Stimulated activated CD8-positive, alpha-beta memory T cell treated with anti-CD3 and anti-CD28 coated beads, Interleukin-15, amount 100 ng/mL, for 24 hours (primary cell): ENCODE measurements at places on chromosomes 2 and 18.

GRCh38 chr2:101854877-101855276 lies 136.9 kb upstream of the IL1R2 start:
- DNase-seq, result no peak

DNA sequence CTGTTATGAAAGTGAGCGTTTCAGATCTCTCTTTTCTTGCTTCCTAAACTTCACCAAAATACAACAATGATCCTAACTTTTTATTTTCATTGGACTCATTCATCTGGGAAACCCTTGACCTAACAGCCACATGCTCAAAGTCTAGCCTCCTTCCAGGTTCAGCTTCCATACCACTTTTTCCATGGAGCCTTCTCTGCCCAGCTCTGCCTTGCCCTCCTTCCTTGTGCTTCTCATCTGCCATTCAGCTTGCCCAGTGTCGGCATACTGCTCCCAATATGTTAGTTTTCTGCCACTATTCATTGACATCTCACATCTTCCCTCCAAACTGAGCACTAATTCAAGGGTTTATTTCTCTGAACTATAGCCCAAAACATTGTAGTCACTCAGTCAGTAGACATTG lies 214.7 kb downstream of the RAD51AP2 start:
- no peak for DNase-seq

- DNase-seq, result peak; percentile 98
Observed at GRCh38 chr2:10447895-10448575, at the start of gene ODC1. Gene ODC1, minus strand, starts transcription at chr2:10448327. Its CDS starts 3,295 bp downstream, at chr2:10445032.

DNA sequence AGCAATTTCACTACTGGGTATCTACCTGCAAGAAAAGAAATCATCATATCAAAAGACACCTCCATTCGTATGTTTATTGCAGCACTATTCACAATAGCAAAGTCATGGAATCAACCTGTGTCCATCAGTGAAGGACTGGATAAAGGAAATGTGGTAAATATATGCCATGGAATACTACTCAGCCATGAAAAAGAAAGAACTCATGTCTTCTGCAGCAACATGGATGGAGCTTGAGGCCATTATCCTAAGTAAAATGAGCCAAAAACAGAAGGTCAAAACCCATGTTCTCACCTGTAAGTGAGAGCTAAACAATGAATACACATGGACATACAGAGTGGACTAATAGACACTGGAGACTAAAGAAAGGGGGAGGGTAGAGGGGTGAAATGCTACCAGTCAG lies 322.2 kb downstream of the ZNF521 start:
- DNase-seq, result no peak

DNA sequence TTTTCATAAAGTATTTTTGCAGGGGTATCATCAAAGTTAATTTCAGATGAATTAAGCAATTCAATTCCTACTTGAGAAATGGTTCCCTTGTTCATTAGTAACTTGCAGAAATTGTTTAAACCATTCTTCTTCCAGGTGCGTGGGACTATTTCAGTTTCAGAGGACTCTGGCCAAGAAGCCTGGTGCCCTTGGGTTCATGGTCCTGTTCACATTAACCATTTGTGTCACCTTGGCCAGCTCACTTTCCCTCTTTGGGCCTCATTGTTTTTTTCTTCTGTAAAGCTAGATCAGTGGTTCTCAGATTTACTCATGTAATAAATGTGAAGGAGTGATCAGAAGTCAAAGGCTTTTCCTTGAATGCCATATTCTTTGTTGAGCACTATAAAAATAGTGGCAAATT lies 112.4 kb upstream of the BZW1 start:
- no peak for DNase-seq

DNA sequence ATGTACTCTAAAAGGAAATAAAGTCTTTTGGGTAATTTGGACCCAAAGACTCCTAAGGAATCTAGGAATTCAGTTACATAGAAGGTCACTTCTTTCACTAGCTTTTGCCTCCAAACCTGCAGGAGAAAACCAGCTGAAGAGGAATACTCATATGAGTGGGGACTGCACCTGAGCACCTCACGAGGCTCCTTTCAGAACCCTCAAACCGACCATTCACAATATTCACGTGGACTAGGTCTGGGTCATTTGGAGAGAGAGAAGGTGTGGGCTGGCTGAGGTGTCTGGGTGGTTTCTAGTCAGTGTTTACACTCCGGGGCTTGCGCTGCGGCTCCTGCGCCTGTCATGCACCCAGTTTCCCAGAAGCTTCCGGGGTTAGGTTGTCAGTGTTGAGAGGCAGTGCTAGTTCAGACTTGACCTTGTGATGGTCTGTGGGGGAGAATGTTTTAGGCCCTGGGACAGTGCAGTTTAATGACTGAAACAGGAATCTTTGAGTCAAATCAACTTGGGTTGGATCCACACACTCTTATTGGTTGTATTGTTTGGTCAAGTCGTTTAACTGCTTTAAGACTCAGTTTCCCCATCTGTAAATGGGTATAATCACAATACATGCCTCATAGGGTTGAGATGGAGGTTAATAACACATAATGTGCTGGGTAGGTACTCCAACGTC lies 78.4 kb downstream of the LIMS1 start:
- DNase-seq, result no peak

- DNase-seq, result no peak
Observed at GRCh38 chr2:239278941-239279365, 121.9 kb downstream of the HDAC4 start.

GRCh38 chr2:64697297-64698176 lies 43.8 kb upstream of the SERTAD2 start:
- no peak for DNase-seq

- DNase-seq, result no peak
Observed at GRCh38 chr2:148642891-148643416, 1.6 kb upstream of the EPC2 start.

- no peak for DNase-seq
Observed at GRCh38 chr2:141555876-141556470, 574.8 kb downstream of the LRP1B start.

GRCh38 chr2:240411261-240412160 lies 24.0 kb upstream of the GPC1 start:
- no peak for DNase-seq

- no peak for DNase-seq
Observed at GRCh38 chr2:3459185-3460015, 59.9 kb downstream of the ADI1 start.

DNA sequence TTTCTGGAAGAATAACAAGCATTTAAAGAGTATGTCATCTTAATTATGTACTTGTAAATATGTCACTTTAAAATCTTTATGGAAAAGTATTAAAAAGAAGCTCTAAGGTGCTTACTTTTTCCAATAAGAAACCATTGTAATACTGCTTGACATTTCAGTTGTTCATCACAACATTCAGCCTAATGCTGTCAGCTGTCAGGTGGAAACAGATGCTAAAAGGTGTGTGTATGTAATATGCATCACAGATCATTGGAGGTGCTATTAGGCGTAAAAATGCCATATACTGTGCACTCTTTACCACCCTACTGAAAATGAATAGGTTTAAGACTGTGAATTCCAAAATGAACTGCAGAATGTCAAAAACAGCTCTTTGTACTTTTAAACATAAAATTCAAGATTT lies 40.3 kb downstream of the METTL8 start:
- no peak for DNase-seq

DNA sequence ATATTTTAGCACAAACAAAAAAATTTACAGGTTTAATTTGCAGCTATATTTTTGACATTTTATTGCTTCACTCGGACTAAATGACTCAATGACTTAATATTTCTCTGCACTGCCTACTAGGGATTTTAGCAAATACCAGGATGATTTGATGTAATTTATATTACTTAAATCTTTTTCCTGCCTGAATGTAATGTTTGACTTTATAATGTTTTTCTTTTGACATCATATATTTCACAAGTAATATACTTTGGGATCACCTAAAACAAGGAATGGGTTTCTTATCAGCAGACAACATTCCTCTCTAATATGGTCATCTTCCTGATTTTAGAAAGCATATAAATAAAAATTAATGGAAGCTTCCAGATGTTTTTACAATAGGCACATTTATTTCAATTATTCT lies 253.2 kb upstream of the EPC2 start:
- no peak for DNase-seq

DNA sequence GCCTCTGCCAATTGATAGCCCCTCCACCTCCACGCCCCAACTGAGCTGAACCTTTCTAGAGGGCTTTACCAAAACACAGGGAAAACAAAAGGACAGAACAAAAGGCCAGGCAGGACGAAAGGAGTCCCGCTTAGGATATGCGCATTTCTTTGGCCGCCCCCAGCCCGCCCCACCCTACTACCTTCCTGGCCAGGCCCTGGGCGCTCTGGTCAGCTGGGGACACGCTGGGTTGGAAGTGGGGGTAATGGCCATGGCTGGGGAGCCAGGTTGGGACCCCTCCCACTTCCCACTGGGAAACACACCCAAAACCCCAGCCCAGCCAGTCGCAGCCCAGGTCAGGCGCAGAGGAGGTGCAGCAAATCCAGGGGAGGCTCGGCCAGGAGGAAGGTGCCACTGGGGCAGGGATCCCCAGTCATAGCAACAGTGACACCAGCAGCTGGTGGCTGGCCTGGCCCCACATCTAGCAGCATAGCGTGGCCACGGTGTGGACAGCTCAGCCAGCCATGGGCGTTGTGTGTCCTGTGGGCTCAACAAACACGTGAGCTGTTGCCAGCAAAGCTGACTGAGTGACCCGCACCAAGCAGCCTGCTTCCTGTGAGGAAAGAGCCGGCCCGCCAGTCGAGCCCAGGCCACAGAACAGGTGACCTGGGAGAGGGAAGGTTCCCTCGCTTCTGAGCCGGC lies 24.6 kb upstream of the B3GNT7 start:
- DNase-seq, result no peak

GRCh38 chr2:68363721-68364120 lies 1.4 kb upstream of the PLEK start:
- no peak for DNase-seq

DNA sequence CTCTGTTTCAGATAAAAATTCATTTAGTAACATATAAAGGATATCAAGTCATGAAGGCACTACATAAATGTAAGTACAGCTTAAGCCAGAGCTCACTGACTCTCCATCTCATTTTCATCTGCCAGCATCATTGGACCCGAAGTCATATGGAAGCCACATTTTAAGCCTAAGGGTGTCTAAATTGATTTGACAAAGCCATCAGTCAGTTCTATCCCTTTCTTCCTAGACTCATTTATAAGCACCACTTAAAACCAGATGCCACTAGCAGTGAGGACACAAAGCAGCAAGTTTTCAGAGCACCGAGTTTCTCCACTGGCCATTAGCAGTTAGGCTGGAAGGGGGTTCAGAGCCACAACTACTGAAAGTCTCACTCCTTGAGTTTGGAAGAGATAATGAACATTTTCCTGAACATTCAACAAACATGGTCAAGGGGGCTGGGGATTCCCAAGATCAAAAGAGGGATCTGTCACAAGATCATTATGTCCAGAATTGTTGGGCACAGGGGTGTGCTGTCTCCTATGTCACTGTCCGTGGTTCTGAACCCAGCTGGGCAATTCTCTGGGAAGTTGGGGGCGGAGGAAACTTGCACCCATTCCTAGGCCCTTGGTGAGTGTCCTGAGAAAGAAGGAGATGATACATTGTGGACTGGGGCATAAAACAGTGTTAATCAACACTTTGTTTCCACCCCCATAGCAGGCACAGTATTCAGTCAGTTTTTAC lies 158.5 kb upstream of the LMAN1 start:
- no peak for DNase-seq

DNA sequence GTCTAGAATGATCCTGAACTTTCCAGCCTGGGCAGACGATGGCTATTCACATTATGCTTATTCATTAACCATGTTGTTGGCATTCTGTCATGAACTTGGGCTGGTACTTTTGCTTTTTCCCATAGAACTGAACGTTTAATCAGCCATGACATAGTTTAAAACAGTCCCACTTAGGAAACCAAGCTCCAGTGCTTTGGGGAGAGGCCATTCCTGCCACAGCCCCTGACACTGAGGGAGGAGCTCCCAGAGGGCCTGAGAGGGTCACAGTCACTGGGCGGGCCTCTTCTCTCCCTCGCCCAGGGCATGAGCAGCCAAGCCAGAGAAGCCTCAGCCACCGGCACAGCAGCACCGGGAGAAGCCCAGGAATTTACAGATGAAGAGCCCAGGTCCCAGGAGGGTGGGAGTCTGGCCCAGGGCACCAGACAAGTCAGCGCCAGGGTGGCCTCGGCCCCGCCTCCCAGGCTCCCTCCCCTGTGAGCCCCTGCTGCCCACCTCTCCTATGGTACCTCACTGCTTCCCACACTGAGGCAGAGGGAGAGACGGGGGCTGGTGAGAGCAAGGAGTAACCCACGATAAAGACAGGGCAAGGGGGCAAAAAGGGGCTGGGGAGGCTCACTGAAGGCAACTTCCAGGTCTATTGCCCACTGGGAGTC lies 33.6 kb downstream of the MAL start:
- no peak for DNase-seq
